NCI-H1436 treated with DMSO at 0.1 percent for 48 hours (cell line): ENCODE measurements at places on chromosomes 4 and X.

- DNase-seq, result no peak
These were observed 284.9 kb downstream of the FBXO8 start for GRCh38 chr4:173998471-173999144.

DNA sequence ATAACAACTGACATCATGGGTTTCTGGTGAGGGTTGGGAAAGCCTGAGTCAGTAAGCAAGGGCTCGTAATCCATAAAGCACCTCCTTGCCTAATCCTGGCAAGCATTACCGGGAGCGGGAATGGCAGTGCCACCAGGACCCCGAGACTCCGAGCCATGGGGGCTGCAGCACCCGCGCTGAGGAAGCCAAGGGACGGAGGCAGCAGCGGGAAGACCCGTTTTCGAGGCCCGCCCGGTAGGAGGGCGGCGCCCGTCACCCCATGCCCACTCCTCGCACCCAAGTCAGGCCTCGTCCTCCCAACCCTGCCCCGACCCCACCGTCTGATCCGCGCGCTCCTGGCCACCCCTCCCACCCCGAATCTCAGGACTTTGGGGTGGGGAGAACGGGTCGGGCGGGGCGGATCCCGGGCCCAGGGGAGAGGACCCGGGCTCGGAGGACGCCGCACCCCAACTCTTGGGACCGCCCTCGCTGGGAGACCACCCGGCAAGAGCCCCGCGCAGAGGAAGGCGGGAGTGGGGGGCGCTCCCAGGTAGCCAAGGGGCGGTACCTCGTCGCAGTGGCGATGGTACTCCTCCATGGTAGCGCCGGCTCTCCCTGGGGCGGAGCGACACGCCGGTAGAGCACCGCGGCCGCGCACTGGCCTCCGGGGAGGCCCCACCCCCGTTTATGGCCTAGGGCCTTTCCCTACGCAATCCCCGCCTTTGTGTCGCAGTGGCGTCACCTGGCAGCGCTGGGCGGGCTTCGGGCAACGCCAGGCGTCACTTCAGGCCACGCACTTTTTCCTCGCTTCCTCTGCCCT is at the start of gene DYNLT3:
TSS of gene DYNLT3 (minus strand) at position 638 of the 799 bp plus-strand sequence. CDS start at position 577, 61 bp downstream.
- peak; percentile 40 for DNase-seq

- DNase-seq, result no peak
These were observed 387.8 kb downstream of the DCAF12L2 start for GRCh38 chrX:125778261-125778660.

- DNase-seq, result no peak
These were observed 41.1 kb downstream of the REELD1 start for GRCh38 chr4:146255463-146255862.
